Pons (tissue), 1 donor: ENCODE measurements at places on chromosomes 7 and 10.

- no peak for DNase-seq
Measured at GRCh38 chr7:39247576-39247975, 269.9 kb downstream of the POU6F2 start.

DNA sequence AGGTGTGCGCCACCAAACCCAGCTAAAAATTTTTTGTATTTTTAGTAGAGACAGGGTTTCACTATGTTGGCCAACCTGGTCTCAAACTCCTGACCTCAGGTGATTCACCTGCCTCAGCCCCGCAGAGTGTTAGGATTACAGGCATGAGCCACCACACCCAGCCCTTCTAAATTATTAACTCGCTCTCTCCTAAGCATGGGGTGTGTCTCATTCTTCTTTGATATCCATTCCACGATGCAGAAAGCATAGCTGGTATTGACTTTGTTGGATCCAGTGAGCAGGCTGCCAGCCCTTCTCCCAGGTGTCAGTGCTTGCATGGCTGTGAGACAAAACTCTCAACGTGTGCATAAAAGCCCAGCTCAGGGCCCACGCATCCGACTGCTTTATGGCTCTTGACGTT is 254.1 kb upstream of the PFKP start:
- no peak for DNase-seq

GRCh38 chr10:91587710-91588638 is 44.9 kb downstream of the PPP1R3C start:
- DNase-seq = no peak

DNA sequence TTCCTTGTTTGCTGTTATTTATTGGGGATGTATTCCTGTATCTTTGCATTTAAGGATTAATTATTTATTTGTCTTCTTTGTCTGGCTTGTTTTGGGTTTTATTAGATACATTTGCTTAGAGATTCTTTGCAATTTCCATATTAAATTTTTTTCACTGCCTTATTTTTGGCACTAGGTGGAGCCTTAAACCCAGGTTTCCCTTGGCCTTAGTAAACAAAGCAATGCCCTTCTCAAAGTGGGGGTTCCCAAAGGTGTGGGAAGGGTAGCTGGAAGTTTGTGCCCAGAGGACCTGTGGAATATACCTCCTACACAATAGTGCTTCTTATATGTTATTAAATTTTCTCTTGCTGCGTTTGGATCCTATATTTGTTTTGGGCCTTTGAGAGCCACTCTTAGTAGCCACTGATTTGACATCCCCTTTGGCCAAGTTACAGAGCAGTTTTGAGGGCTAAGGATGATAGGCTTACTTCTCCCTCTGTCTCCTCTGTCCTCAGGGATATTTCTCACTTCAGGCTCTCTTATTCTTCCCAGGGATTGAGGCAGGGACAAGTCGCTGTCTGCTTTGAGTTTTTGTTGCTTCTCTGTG is 162.3 kb downstream of the ITGB1 start:
- DNase-seq = peak; percentile 47

- DNase-seq = no peak
Measured at GRCh38 chr7:44122529-44122928, 819 bp downstream of the POLD2 start.
